ENCODE measurements at places on chromosomes 1 and 21.

DNA sequence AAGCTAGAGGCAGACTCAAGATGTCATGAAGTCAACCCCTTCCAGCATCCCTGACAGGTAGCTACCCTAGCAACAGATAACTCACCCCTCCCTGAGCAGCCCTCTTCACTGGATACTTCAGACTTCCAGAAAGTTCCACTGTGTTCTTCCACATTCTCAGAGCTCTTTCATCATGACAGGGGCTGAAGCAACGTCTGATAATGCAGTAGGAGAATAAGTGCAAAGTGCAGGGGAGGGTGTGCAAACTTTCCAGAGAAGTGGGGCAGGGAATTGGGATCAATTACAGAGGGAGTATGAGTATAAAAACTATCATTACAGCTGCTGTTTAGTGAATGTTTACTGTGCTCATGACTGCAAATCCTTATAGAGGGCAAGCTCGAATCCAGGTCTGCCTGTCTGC, 26.4 kb upstream of the FOXE3 start:
- no peak for DNase-seq
- H3K4me3 ChIP-seq, result no peak overlapping the region
- peaks cover 3% of the 10 kb centered on the region for H3K27me3 ChIP-seq
- H3K27ac ChIP-seq, result no peak overlapping the region
- no peaks in the 10 kb centered on the region for H3K36me3 ChIP-seq
- peaks cover 4% of the 10 kb centered on the region for H3K4me1 ChIP-seq

DNA sequence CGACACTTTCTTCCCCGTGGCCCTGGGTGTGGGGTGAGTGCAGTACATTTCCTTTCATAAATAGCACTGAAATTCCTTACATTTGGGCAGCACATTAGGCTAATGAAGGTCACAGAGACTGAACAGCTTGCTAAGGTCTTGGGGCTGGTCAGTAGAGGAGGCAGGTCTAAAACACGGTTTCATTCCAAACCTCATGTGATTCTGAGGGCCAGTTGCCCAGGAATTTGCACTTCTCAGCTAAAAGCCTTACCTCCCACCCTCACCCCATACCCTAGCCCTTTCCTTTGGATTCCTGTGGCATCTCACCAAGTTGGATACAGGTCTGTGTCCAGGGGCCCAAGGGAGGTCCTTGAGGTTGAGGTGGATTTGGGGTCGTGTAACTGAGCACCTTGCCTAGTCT, 147.8 kb upstream of the CD34 start:
- H3K27me3 ChIP-seq, result no peaks in the 10 kb centered on the region
- no peak overlapping the region for H3K4me3 ChIP-seq
- H3K4me1 ChIP-seq, result no peaks in the 10 kb centered on the region
- no peak overlapping the region for H3K27ac ChIP-seq
- no peak for DNase-seq
- H3K36me3 ChIP-seq, result peaks cover 68% of the 10 kb centered on the region

- H3K4me3 ChIP-seq, result no peak overlapping the region
- no peaks in the 10 kb centered on the region for H3K4me1 ChIP-seq
- no peak overlapping the region for H3K27ac ChIP-seq
- no peaks in the 10 kb centered on the region for H3K27me3 ChIP-seq
Observed at GRCh38 chr1:41578712-41579335, 94.3 kb upstream of the EDN2 start.

DNA sequence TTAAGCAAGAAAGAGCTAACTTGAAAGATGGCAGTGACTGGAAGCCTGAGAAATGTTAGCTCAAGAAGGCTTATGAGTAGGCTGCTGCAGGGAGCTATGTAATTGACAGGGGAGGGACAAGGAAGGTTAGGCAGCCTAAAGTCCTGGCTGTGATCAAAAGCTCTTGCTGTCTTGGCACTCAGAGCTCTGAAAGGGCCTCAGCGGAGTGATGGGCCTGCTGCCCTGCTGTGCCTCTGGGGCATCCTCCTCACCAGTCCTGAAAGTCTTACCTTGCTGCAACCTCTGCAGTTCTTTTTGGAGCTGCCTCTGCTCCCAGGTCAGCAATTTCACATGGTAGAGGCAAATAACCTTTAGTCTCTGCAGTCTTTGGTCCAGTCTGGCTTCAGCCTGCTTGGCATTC, 1.8 kb downstream of the CCDC190 start:
- peak overlapping the region; percentile 86 for H3K27ac ChIP-seq
- H3K36me3 ChIP-seq, result no peaks in the 10 kb centered on the region
- H3K4me3 ChIP-seq, result no peak overlapping the region

DNA sequence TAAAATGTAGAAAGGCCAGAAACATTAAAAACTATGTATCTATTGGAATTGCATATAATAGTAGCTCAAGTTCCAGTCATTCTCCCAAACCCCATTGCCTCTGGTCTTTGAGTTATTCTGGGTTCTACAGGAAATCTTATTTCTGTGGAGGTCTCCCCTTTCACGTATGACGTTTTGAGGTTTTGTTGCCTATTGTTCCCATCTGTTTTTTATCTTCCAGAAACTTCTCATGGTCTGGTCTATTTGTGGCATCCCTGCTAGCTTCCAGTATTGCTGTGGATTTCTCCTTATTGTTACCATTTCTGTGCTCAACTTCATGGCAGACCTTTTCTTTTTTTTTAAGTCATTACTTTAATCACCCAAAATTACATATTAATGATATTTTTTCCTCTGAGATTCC, 43.3 kb downstream of the DTL start:
- no peak overlapping the region for H3K4me3 ChIP-seq
- H3K36me3 ChIP-seq, result no peaks in the 10 kb centered on the region
- no peaks in the 10 kb centered on the region for H3K27me3 ChIP-seq
- DNase-seq, result no peak
- peak overlapping the region; percentile 75 for H3K27ac ChIP-seq

DNA sequence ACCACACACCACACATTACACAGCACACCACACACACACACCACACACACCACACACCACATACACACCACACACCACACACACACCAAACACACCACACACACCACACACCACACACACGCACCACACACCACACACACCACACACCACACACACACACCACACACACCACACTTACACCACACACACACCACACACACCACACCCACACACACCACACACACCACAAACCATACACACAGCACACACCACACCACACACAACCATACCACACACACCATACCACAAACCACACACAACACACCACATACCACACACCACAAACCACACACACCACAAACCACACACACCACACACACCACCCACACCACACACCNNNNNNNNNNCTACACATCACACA, 40.9 kb upstream of the SIK1 start:
- H3K27me3 ChIP-seq, result no peaks in the 10 kb centered on the region
- H3K36me3 ChIP-seq, result no peaks in the 10 kb centered on the region
- no peaks in the 10 kb centered on the region for H3K4me1 ChIP-seq
- H3K27ac ChIP-seq, result no peak overlapping the region

GRCh38 chr1:193412748-193413147, 226.3 kb upstream of the B3GALT2 start:
- DNase-seq, result no peak
- H3K4me3 ChIP-seq, result no peak overlapping the region
- no peak overlapping the region for H3K27ac ChIP-seq

DNA sequence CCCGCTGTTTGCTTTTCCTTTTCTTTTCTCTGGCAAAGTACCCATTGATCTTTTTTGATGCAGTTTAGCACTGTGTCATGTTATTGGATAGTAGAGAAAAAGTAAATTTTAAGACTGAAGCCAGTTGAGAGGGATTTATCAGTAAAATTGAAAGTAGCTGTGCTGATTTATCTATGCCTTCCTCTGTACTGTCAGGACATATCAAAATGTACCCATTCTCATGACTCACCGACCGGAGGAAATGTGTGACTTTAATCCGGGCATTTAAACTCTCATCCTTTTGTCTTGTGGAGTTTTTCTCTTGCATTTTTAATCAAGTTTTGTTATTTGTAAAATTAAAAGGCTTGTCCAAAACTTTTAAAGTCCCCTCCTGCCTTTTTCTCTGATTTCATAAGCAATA, 276.6 kb upstream of the FMN2 start:
- peak overlapping the region; percentile 11 for H3K4me3 ChIP-seq
- H3K36me3 ChIP-seq, result no peaks in the 10 kb centered on the region
- DNase-seq, result no peak
- peaks cover 29% of the 10 kb centered on the region for H3K4me1 ChIP-seq
- H3K27me3 ChIP-seq, result no peaks in the 10 kb centered on the region
- H3K27ac ChIP-seq, result peak overlapping the region; percentile 49

DNA sequence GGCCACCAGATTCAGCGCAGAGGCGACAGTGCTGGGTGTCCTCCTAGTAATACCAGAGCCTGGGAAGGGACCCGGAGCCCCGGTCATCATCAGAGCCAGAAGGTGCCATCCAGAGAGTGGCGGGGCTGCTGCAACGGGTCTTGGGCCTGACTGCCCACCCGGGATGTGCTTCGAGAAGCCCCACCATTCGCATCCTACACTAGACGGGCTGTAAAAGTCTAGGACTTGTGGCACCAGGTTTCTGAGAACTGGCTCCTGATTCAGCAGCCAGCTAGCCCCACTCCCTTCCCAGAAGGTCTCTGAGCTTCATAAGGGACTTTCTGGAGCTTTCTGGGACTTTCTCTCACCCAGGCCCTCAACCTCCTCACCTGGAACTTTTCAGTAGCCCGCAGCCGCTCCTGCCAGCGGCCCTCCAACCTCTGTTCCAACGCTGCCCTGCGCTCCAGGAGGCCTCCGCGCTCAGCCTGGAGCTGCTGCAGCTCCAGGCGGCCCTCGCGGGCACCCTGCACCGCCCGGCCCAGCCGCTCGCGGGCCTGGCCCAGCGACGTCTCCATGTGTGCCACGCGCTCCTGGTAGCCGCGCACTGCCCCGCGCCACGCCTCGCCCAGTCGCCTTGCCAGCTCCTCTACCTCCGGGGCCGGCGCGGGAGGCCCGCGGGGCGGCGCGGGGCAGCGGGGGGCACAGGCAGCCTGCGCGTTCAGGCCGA, 940 bp downstream of the NES start:
- peaks cover 13% of the 10 kb centered on the region for H3K36me3 ChIP-seq
- peak overlapping the region; percentile 48 for H3K4me3 ChIP-seq
- H3K27ac ChIP-seq, result peak overlapping the region; percentile 62
- DNase-seq, result no peak
- H3K4me1 ChIP-seq, result peaks cover 22% of the 10 kb centered on the region

- no peaks in the 10 kb centered on the region for H3K4me1 ChIP-seq
- H3K36me3 ChIP-seq, result no peaks in the 10 kb centered on the region
- peaks cover 4% of the 10 kb centered on the region for H3K27me3 ChIP-seq
- H3K27ac ChIP-seq, result no peak overlapping the region
Observed at GRCh38 chr1:224068458-224069072, 45.3 kb upstream of the FBXO28 start.

- no peaks in the 10 kb centered on the region for H3K27me3 ChIP-seq
- no peak for DNase-seq
- H3K27ac ChIP-seq, result no peak overlapping the region
- H3K4me1 ChIP-seq, result no peaks in the 10 kb centered on the region
Observed at GRCh38 chr1:182829285-182829932, 9.7 kb upstream of the DHX9 start.

GRCh38 chr1:65493802-65494201, 73.3 kb downstream of the LEPR start:
- no peaks in the 10 kb centered on the region for H3K36me3 ChIP-seq
- H3K27ac ChIP-seq, result no peak overlapping the region
- no peak overlapping the region for H3K4me3 ChIP-seq
- H3K27me3 ChIP-seq, result no peaks in the 10 kb centered on the region
- DNase-seq, result no peak
- H3K4me1 ChIP-seq, result no peaks in the 10 kb centered on the region

DNA sequence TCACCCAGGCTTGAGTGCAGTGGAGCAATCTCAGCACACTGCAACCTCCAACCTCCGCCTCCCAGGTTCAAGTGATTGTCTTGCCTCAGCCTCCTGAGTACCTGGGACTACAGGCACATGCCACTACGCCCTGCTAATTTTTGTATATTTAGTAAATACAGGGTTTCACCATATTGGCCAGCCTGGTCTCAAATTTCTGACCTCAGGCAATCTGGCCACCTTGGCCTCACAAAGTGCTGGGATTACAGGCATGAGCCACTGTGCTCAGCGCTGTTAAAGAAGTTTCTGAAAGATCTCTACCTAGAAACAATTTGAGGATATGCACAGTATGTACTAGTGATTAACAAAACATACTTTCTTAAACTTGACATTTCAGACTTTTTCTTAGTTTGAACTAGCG, 182.6 kb upstream of the ESRRG start:
- H3K36me3 ChIP-seq, result no peaks in the 10 kb centered on the region
- H3K27me3 ChIP-seq, result no peaks in the 10 kb centered on the region
- H3K27ac ChIP-seq, result no peak overlapping the region
- no peaks in the 10 kb centered on the region for H3K4me1 ChIP-seq
- no peak for DNase-seq

DNA sequence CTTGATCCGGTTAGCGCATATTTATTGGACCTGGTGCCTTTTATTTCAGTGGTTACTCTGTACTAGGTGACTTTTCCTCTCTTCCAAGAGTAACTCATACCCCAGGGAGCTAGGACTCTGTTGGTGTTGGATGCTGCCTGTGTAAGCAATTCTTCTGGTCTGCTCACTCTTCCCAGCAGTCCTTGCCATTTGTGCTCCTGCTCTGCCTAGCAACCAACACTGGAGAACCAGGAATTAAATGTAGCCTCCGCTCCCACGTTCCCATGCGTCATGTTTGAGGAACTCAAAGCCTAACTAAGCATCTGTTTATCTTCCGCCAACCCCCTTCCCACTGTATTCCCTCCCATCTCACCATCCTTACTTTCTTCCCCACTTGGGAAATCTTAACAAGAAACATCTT, 65.7 kb upstream of the RAVER2 start:
- H3K4me3 ChIP-seq, result no peak overlapping the region
- no peaks in the 10 kb centered on the region for H3K4me1 ChIP-seq
- H3K27me3 ChIP-seq, result no peaks in the 10 kb centered on the region

DNA sequence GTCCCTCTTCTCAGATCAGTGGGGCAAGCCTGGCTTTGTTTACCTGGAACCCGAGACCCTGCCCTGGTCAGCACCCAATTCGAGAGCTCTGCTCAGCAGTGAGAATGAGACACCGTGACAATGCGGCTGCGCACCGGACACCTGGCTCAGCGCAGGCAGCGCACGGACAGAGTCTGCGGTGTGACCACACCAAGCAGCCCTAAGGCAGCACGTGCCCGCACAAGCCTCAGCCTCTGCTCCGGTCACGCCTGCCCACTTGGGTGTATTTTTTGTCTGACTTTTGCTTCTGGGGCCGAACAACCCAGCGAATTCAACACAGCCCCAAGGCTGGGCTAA, 4.7 kb downstream of the KRTAP10-8 start:
- no peak overlapping the region for H3K27ac ChIP-seq
- no peaks in the 10 kb centered on the region for H3K4me1 ChIP-seq
- H3K4me3 ChIP-seq, result no peak overlapping the region
- H3K36me3 ChIP-seq, result no peaks in the 10 kb centered on the region

DNA sequence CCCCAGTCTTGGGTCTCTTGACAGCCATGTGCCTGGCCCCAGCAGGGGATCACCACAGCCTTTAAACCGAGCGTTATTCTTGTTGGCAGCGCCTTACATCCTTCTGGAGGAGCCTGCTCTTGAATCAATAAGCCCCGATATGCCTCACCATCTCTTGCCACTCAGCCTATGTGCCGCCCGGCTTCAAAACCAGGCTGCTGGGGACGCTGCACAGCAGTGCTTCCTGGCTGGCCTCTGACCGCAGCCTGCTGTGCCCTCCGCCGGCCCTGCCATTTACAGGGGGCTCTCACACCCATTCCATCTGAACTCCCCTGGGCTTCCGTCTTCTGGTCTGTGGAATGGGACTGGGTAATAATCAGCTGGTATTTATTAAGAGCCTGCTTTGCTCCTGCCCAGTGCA, 3.0 kb upstream of the PEX10 start:
- H3K36me3 ChIP-seq, result no peaks in the 10 kb centered on the region
- H3K4me3 ChIP-seq, result no peak overlapping the region
- no peaks in the 10 kb centered on the region for H3K27me3 ChIP-seq

GRCh38 chr1:223792046-223792445, 53.7 kb downstream of the TP53BP2 start:
- H3K4me1 ChIP-seq, result no peaks in the 10 kb centered on the region
- no peak overlapping the region for H3K4me3 ChIP-seq
- no peak for DNase-seq
- no peaks in the 10 kb centered on the region for H3K27me3 ChIP-seq
- H3K27ac ChIP-seq, result no peak overlapping the region

Measured in tibial artery (tissue), 4 donors.